ENCODE measurements at places on chromosomes 12 and 14. TPM values are rescaled to one million over a fixed set of nuclear protein-coding genes. Genes with fewer than 3 reads are reported as not detected.

- DNase-seq = no peak
Measured at GRCh38 chr12:41061192-41061591, 126.9 kb upstream of the PDZRN4 start.

GRCh38 chr14:87996291-87996592, 3.3 kb upstream of the GALC start:
- no peak for DNase-seq

Gene ST8SIA1
- 0.17 TPM for total RNA-seq

Gene CLEC4D
- total RNA-seq = not detected
